Left renal pelvis (tissue), 4 donors: ENCODE measurements at places on chromosomes 5 and 9. TPM values are rescaled to one million over a fixed set of nuclear protein-coding genes. Genes with fewer than 3 reads are reported as not detected.

GRCh38 chr5:16596581-16596940, 20.2 kb downstream of the RETREG1 start:
- DNase-seq: no peak

DNA sequence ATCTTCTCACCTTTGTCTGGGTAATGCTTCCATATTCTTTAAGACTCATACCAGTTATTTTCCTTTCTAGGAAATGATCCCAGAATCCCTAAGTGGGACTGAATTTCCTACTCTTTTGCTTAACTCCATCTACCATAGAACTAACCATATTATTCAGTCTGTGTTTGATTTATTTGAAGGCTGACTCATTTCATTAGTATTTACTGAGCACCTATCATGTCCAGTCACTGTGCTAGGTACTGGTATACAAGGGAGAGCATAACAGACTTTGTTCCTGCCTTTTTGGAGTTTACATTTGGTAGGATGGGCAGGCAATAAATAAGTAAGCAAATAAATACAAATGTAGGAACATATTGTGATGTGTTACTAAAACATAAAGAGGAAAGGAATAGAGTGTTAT, 4.3 kb downstream of the NPR2 start:
- DNase-seq: no peak

GRCh38 chr5:55650386-55650785, 61.7 kb downstream of the SLC38A9 start:
- no peak for DNase-seq

- no peak for DNase-seq
Observed at GRCh38 chr5:77400645-77401044, 91.5 kb downstream of the WDR41 start.

DNA sequence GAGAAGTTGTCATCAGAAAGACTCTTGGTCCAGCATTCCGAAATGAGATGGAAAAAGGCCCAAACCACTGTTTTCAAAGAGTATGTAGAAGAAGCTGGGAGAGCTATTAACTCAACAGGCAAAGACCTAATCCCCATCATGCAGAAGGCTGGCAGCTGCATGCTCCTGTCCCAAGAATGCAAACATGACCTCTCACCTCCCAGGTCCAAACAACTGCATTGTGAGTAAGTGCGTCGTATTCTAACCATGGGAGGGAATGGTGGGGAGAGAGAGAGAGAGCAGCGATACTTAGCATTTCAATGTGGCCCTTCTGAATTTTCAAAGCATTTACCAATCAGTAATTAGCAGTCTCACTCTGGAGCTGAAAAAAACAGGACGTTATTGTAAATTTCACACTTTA, 27.6 kb downstream of the TRPC7 start:
- DNase-seq: no peak

- DNase-seq: no peak
Observed at GRCh38 chr9:76531231-76531780, 72.3 kb downstream of the GCNT1 start.

- no peak for DNase-seq
Observed at GRCh38 chr9:22084336-22085035, 75.4 kb upstream of the CDKN2B start.

DNA sequence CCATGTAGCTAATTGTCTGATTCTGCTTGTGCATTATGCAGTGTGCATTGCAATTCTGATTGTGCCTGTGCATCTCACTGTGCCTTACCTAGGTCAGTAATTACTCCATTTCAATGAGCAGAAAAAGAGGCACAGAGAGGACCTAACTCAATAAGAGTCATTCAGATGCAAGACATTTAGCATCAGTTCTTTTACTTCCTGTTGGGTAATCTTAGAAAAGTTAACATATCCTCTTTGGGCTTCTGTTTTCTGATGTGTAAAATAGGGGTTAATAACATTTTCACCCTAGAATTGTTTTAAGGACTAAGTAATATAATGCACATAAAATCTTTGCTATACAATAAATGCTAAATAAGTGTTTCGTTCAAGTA, 7.0 kb upstream of the DCTN4 start:
- no peak for DNase-seq

SLC12A2 gene
- 42.4 TPM for polyA plus RNA-seq

- DNase-seq: no peak
Observed at GRCh38 chr5:141632650-141633049, 4.0 kb downstream of the HDAC3 start.

GRCh38 chr5:171697221-171698102, 88.2 kb upstream of the SMIM23 start:
- DNase-seq: no peak

GRCh38 chr9:137161558-137162486, 8.0 kb downstream of the LRRC26 start:
- DNase-seq: no peak

INSL6 gene
- polyA plus RNA-seq: 0.79 TPM

GRCh38 chr5:60810438-60811085, 33.5 kb downstream of the ELOVL7 start:
- no peak for DNase-seq

GRCh38 chr9:94127806-94128205, 43.5 kb downstream of the PTPDC1 start:
- DNase-seq: no peak
